Progenitor cell of endocrine pancreas (in vitro differentiated cells): ENCODE measurements at places on chromosomes 7 and 10.

GRCh38 chr7:158261362-158262235 lies 326.0 kb downstream of the PTPRN2 start:
- DNase-seq, result no peak

GRCh38 chr10:108653531-108653930 lies 1269.8 kb downstream of the XPNPEP1 start:
- no peak for DNase-seq

DNA sequence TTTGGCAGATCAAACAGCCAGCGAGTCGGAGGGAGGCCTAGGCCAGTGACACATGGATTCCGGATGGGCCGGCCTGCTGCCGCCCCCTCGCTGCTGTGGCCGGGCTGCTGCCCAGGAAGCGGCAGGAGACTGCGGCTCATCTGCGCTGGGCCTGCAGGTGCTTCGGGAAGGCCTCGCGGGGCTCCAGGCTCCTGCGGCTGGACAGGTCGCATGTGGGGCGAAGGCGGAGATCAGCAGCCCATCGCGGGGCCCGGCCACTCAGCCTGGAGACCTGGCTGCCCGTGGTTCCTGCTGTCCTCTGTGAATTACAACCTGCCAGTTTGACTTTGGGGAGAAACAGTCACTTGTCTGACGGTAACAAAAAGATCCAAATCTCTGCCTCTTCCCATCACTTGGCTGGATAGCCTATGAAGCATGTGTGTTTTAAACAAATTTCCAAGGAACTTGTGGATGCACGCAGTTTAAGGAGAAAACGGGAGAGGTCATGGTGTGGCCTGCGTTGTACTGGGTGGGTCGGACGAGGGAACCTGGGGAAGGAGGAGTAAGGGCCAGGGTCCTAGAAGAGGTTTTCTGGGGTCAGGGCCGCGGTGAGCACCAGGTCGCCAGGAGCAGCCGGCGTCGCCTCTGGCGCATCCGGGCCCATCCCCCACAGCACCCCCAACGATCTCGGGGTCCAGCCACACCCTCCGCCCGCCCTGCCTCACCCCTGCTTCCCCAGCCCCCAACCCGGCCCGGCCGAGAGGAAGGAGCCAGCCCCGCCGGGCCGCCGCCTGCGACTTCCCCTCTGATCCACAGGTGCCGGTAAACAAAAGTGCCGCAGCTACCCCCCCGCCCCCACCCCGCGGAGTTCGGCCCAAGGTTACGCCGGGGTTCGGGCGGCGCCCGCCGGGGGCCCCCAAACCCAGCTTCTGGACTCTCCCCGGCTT lies 1.6 kb downstream of the SPOCK2 start:
- no peak for DNase-seq

- DNase-seq, result no peak
These were observed 70.2 kb downstream of the UBE2H start for GRCh38 chr7:129882531-129882930.

DNA sequence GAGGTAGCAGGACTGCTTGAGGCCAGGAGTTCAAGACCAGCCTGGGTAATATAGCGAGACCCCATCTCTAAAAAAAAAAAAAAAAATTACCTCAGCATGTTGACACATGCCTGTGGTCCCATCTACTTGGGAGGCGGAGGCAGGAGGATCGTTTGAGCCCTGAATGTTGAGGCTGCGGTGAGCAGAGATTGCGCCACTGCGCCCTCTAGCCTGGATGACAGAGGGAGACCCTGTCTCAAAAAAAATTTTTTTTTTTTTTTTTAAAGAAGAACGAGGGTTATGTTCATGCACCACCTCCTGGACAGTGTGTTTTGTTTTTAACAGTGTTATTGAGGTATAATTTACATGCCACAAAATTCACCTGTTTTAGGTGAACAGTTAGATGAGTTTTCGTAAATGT lies 51.1 kb upstream of the SEPHS1 start:
- no peak for DNase-seq

DNA sequence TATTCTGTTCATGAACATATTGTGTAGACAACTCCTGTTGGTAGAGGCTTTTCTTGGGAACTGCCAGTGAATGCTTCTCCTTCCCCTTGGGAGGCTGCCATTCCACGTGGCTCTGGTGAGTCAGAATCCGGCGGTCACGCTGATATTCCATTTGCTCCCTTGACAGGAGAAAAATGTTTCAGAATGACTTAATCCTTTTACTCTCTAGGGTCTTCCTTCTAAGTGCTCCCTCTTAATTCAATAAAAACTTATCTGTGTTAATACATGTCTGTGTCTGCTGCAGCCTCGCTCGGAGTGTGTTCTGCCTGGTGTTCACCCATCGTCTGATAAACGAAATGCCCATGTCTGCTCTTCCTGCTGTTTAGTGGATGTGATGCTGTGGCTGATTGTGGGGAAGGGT lies 278.6 kb downstream of the ARHGAP12 start:
- DNase-seq, result no peak

DNA sequence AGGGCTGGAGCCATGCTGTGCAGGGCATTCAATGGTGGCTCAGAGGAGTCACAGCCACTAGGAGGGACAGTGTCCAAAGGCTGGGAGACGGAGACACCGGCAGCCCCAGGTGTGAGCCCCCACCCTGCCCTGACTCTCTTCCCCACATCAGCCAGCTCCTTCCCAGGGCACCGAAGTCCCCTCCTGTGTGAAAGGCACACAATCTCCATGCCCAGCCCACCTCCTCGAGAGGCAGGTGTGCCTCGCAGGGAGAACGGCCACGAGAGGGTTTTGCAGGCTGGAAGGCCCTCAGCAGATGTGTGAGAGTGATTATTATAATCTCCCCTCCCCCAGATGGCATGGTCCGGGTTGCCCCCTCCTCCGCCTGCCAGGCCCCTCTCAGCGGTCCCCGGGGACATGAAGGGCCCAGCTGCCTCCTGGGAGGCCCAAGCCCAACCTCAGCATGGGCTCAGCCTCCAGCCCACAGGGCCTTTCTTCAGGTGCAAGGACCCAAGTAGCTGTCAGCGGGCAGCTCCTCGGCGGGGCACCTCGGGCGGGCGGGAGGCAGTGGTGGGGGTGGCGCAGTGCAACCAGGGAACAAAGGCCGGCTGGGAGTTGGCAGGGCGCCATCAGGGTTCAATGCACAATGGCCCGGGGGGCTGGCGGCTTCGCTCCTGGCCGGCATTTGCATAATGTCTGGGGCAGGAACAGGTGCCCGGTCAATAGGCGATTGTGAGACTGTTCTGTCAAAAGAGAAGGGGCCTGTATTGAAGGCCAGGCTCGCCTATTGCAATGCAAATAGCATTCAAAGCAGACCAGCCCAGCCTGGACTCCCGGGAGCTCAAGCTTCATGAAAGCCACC lies 155.3 kb upstream of the ZMIZ1 start:
- no peak for DNase-seq

DNA sequence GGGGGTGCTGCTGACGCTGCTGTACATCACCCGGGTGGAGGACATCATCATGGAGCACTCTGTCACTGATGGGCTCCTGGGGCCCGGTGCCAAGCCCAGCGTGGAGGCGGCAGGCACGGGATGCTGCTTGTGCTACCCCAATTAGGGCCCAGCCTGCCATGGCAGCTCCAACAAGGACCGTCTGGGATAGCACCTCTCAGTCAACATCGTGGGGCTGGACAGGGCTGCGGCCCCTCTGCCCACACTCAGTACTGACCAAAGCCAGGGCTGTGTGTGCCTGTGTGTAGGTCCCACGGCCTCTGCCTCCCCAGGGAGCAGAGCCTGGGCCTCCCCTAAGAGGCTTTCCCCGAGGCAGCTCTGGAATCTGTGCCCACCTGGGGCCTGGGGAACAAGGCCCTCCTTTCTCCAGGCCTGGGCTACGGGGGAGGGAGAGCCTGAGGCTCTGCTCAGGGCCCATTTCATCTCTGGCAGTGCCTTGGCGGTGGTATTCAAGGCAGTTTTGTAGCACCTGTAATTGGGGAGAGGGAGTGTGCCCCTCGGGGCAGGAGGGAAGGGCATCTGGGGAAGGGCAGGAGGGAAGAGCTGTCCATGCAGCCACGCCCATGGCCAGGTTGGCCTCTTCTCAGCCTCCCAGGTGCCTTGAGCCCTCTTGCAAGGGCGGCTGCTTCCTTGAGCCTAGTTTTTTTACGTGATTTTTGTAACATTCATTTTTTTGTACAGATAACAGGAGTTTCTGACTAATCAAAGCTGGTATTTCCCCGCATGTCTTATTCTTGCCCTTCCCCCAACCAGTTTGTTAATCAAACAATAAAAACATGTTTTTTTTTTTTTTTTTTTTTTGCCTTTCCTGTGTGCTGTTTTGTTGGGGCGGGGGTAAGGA lies 55.8 kb downstream of the TSPAN15 start:
- peak; percentile 4 for DNase-seq
